ENCODE measurements at places on chromosomes 11 and 22. TPM values are rescaled to one million over a fixed set of nuclear protein-coding genes. Genes with fewer than 3 reads are reported as not detected.

GRCh38 chr11:9577556-9577955 lies 4.1 kb downstream of the WEE1 start:
- peak; percentile 18 for DNase-seq

GRCh38 chr11:122755941-122756340 lies 82.4 kb upstream of the CRTAM start:
- DNase-seq: no peak

DNA sequence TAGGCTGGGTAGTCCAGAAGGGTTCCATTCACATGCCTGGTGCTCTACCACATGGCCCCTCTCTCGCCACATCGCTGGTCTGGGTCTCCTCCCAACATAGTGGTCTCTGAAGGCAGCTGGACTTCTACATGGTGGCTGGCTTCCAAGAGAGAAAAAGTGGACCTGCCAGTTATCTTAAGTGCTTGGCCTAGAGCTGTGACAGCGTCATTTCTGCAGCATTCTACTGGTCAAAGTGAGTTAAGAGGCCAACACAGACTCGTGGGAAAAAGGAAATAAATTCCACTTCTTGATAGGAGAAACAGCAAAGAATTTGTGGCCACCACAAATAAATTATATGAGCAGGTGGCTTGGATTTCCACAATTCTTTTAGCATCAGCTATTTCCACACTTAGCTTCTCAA lies 21.0 kb upstream of the BARX2 start:
- no peak for DNase-seq

DNA sequence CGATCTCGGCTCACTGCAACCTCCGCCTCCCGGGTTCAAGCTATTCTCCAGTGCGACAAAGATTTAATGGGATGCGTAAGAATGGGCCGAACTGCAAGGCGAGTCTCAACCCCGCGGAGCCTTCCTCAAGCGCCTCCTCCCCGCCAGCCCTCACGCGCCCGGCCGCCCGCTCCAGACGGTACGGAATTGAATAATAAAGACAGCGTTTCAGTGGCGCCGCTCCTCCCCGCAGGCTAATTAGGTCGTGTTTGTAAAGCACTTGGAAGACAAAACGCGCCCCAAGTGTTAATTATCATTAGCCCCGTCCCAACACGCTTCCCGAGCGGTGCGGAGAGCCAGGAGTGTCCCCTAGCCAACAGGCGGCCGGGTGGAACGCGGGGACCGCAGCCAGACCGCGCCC lies 192.0 kb downstream of the BUD13 start:
- DNase-seq: peak; percentile 12

DNA sequence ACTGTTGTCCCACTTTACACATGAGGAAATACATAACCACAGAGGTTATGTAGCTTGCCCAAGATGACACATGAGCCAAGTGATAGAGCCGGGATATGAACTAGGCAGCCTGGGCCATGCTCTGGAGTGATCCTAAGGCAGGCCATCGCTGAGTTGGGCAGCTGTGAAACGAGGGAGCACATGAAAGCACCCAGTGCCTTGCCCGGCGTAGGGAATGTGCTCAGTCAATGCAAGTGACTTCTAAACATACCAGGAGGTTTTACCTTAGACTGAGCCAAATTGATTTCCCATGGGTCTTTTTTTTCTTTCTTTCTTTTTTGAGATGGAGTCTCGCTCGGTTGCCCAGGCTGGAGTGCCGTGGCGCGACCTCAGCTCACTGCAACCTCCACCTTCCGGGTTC lies 10.5 kb downstream of the GRIK4 start:
- no peak for DNase-seq

DNA sequence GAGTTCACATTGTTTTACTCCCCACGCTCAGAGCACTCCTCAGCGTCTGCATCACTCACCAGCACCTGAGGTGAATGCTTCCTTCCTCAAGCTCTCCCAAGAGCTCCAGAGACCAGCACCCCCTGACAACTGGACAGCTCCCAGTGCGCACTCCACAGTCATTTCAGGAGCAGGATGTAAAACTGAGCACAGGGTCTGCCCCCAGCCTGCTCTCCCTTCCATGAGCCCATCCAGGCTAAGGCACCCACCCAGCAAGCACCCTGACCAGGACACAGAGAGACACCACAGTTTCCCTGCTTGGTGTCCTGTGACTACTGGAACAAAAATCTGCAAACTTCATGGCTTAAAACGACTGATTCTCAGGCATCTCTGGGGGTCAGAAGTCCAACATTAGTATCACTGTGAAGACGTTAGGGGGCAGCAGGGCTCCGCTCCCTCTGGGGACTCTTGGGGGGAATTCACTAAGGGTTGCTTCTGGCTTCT lies 3.3 kb downstream of the SCGB1D2 start:
- peak; percentile 57 for DNase-seq

MEI1 gene
- not detected for total RNA-seq

DNA sequence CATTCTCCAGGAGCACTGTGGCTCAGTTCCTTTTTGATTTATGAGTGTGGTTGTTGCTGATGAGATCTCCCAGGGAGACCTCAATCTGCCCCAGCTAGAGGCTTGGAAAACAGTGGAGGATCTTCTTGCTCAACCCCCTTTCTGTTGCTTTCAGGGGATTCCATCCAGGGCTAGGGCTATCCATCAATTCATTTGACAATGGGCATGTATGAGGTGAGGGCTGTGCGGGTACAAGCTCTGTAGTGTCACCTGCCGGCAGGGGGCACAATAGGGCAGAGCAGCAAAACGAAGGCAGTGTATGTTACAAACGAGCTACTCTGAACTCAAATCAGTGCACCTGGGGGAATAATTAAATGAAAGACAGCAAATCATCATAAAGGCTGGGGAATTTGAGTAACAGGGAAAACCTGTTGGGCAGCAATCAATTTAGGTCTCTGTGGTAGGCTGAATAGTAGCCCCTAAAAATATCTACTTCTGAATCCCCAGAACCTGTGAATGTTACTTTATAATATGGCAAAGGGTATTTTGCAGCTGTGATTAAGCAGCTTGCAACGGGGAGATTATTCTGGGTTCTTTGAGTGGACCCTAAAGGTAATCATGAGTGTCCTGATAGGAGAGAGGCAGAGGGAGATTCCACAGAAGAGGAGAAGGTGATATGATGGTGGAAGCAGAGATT lies 170.3 kb upstream of the ZBED5 start:
- peak; percentile 68 for DNase-seq

- DNase-seq: peak; percentile 77
Measured at GRCh38 chr11:107713009-107713408, 1.2 kb upstream of the SLN start.

DNA sequence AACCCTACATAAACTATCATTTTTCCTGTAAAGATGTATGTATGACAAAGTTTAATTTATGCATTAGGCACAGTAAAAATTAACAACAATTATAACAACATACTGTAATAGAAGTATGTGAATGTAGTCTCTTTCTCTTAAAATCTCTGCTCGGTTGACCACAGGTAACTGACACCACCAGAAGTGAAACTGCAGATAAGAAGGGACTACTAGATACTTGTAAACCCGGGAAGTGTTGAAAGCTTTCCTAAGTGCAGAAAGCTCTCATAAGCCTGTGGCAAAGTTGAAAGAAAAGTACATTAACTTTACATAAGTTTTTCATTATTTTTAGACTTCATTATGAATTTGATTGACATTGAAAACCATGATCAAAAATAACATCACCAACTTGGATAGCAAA lies 1173.3 kb downstream of the LRRC4C start:
- DNase-seq: no peak

- DNase-seq: no peak
Measured at GRCh38 chr11:3224401-3225057, 5.9 kb upstream of the MRGPRG start.

DNA sequence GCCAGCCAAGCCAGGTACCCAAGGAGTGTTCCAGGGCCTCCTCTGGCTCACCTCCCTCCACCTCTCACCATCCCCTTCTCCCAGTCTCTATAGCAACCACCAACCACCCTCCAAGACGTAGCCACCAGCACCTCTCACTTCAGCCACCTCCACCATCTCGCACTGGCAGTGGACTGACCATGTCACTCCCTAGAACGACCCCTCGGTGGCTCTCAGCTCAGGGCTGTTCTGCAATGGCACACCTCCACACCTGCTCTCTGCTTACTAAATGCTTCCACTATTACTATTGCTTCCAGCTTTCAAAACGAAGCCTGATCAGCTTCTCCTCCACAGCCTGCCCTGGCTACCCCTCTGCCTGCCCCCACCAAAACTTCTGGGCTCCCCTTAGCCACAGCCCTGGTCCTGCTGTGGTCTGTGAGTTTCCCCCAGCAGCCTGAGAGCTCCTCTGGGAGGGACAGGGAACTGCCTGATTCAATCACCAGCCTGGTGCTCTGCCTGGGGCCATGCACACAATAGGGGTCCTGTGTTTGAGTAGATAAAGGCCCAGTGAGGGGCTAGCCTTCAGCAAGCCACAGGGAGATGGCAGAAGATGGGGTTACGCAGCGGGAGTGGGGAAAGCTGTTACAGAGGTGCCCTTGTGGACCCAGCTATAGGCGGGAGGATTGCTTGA lies 17.5 kb upstream of the CBX7 start:
- no peak for DNase-seq

OR5M10 gene
- total RNA-seq: not detected
